ENCODE measurements at places on chromosomes 11 and 22.

DNA sequence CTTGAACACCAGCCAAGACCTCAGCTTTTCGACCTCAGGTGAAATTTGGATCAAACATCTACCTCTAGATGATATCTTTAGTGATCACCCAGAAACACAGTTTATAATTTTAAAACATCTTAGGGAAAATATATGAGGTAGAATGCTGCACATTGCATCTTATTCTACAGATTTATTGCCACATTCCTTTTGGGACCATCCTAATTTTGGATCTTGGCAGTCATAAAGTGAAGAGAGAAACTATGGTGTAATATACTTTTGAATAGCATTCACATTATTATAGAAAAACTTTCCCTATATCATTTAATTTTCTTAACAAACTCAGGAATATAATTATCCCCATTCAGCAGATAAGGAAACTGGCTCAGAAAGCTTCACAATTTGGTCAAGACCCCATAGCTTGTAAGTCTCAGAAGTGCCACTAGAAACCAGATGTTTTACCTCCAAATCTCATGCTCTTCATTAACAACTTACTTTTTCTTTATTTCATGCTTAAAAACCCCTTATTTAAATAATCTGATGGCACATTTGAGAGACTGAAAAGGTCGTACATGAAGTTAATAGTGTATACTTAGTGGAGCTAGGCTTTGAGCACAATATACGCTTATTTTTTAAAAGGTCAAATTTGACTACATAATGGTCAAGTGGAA is 199.2 kb upstream of the CTSC start:
- DNase-seq: no peak

DNA sequence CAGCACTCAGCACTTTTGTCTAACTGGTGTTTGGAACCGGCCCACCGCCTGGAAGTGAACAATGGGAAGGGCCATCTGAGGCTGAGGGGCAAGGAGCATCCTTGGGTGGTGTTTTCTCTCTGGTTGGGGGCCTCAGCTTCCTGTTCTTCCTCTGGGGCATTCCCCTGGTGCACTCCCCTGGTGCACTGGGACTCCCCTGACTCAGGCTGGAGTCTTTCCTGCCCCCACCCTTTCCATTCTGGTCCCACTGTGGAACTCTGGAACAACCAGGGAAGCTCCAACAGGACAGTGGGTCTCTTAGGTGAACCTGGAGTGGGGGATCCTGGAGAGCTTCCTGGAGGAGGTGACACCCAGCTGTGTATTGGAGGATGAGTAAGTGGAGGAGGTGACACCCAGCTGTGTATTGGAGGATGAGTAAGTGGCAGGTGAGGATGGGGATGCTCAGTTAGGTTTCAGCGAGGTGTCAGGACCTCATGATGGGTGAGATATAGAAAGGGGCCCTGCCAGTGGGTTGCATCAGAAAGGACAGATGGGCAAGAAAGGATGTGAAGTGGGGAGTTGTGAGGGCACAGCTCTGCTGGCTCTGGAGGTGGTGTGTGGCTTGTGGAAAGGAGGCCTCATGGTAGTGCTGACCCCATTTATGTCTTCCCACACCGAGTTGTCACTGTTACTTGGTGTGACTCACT is 132.1 kb downstream of the OSBP2 start:
- no peak for DNase-seq

DNA sequence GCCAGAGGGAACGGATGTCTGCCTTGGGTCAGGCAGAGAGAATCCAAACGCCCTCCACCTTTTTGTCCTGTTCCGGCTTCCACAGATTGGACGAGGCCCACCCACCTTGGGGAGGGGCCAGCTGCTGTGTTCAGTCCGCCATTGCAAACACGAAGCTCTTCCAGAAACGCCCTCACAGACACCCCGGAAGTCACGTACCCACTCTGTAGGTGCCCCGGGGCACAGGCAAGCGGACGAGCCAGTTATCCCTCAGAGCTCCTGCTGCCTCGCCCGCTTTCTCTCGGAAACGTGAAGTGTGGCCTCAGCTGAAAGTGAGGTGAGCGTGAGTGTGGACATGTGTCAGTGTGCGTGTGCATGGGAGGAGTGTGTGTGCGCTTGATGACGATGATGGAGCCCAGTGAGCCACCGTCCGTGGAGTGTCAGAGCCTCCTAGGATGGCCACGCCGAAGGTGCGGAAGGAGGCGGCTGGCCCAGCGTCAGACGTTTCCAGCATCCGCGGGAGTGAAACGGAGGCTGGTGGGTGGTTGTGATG is 869.2 kb downstream of the TBC1D22A start:
- no peak for DNase-seq

DNA sequence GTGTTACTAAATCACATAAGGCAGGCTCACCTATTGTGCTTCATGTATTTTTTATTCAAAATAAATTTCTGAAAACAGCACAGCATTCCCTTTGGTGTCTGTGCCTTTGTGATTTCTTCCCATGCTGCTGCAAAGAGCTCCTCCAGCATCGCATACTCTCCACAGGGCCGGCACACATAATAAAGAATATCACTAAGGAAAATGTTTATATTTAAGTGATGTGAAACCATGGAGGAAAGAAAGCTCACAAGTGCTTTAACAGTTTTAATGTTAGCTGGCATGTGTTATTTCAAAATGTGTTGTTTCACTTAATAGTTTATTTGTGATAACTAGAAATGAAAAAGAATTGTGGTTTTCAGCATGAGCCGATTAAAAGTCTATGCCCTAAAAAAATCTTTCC is 241.3 kb upstream of the ANO3 start:
- DNase-seq: no peak

GRCh38 chr11:16891964-16892363 is 122.2 kb downstream of the PLEKHA7 start:
- no peak for DNase-seq

All from non-pigmented ciliary epithelial cell (primary cell).